ENCODE measurements at places on chromosomes 13 and 19.

GRCh38 chr13:113398963-113399754, 35.2 kb upstream of the GRTP1 start:
- no peak for DNase-seq

DNA sequence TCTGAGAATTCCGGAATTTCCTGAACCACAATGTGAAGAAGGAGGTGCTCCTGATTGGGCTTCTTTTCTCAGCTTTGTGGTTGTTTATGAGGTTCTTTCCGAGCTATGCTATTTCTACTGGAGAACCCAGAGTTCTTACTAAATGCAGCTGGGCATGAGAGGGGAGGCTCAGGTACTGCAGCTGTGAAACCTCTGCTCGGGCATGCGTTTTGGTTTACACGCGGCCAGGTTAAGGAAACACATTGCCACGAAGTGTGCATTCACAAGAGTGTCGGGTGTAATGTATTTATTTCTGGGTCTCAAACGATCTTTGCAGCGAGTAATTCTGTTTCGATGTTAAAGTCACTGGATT, 661 bp upstream of the MIR17HG start:
- peak; percentile 47 for DNase-seq

DNA sequence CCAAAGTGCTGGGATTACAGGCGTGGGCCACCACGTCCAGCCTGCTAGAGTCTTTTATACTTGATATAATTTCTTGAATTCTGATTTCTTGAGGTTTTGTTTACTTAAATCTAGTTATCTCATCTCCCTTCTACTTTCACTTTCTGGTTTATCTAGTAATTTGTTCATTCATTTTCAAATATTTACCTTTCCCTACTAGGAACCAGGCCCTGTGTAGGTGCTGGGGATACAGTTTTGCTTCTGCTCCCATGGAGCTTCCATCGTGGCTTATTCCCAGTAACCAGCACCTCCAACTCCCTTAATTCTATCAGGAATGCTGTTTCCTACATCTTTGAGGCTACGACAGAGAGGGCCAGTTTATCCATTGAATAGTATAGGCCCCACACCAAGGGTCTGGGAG, 24.1 kb upstream of the TRIM13 start:
- DNase-seq, result no peak

DNA sequence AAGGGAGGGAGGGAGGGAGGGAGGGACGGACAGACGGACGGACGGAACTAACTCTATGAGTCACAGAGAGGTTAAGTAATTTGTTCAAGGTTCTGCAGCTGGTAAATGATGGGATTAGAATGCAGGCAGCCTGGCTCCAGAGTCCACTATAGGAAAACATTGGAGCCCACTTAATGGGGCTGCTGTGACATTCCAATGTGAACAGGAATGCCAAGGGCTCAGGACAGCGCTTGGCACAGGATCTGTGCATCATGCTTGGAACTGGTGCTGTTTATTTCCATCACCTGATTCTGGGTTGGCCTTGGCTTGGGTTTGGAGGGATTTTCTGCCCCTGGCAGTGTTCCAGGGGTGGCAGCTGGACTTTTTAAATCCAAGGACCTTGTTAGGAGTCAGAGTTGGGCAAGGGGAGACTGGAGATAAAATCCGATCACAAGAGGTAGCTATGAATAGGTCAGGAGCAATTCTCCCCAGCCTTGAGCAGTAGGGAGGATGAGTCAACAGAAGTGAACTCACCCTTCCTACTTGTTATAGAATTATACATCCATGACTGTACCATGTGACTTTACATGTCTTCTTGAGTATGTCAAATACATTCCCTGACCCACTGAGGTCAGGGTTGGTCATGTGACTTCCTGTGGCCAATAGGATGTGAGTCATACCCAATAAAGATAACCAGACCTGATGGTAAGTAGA, 7.8 kb upstream of the HIF3A start:
- no peak for DNase-seq

DNA sequence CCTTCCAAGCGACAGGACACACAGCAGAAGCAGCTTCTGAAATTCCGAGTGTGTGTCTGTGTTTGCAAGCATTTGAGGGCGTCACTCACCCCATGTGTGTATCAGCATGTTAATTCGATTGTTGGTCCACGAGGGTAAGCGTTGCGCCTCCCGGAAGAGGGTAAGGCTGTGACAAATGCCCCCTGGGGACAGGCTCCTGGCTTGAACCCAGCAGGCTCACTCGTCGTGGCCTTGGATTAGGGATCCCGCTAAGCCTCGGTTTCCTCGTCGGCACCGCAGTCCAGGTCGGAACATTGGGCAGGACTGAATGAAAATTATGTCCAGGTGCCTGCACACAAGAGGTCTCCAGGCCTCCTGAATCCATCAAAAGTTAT, 606 bp upstream of the STXBP2 start:
- no peak for DNase-seq

- no peak for DNase-seq
Observed at GRCh38 chr13:113022391-113022744, 53.4 kb downstream of the MCF2L start.

GRCh38 chr13:18948664-18949488, 232.7 kb downstream of the TUBA3C start:
- DNase-seq, result no peak

DNA sequence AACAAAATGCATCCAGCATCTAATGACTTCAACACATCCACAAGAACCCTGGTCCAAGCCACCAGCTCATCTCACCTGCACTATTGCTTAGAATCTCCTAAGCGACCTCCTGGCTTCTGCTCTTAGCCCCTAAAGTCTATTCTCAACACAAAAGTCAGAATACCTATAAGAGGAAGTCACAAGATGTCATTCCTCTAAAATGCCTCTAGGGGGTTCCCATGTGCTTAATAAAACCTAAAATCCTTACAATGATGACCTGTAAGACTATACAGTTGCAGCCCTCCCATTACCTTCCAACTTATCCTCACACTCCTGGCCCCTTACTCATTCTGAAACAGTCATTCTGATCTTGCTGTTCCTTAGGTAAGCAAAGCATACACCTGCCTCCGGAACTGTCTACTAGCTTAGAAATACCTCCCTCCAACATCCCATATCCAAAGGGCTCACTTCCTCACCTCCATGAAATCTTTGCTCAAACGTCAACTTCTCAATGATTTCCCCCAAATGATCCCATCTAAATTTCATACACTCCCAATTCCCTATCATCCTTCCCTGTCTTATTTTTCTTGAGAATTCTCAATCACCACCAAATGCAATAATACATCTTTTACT, 10.0 kb downstream of the ATP7B start:
- peak; percentile 24 for DNase-seq

- no peak for DNase-seq
Observed at GRCh38 chr19:34452723-34453122, 24.5 kb downstream of the UBA2 start.

DNA sequence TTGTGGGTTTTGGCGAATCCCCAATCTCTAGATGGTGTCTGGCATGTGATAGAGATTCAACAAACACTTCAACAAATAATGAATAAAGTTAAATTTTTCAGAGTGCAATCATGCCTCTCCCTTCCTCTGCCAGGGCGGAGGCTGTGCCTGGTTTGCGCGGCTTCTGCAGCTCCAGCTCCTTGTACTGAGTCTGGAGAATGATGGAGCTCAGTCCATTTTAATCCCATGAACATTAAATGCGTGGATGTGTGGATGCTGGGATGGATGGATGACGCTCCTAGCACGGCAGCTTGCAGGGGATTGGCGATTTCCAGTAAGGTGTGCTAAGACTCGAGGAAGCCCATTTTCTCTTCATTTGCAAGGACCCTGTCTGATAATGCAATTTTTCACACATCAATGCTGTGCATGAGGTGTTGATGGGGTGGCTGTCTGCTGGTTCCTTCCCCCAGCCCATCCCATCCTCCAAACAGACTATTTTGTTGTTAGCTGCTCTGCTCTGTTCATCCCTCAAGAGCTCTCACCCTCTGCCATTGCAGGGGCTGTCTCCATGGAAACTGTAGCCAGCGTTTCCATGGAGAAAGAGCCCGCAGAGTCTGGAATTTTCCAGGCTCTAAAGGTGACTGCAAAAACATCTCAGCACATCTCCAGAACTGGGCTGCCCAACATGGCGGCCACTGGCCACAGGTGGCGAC, 92.6 kb upstream of the PEG3 start:
- no peak for DNase-seq

DNA sequence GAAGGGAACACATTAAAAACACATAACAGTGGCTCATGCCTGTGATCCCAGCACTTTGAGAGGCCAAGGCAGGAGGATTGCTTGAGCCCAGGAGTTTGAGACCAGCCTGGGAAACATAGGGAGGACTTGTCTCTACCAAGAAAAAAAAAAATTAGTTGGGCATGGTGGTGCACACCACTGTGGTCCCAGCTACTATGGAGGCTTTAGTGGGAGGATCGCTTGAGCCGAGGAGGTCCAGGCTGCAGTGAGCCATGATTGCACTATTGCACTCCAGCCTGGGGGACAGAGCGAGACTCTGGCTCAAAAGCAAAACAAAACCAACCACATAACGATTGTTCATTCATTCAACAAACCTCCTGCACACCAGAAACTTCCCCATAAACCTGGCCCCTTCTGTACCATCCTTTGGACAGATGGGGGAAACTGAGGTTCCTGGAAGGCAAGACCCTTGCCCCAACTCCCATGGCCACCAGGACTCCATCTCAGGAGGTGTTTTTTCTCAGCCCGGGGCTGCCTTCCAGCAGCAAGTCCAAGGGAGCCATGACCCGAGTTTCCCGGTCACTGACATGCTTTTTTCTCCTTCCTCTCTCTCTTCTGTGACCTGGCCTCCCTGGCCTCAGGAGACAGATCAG, 4.3 kb downstream of the FOSB start:
- DNase-seq, result no peak

DNA sequence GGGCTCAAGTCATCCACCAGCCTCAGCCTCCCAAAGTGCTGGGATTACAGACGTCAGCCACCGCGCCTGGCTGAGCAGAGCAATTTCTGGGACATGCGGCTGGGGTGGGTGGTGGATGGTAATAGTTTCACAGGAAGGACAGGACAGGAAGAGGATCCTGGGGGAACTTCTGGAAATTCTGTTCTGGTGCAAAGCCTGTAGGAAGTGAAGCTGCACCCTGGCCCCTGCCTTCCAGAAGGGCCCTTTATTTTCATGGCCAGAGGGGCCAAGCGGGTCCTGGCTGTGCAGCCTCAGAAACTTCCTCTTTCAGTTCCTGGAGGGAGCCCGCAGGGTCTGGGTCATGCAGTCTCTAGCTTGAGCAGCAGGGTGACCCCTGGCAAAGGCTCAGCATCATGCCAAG, 15.7 kb downstream of the FEM1A start:
- no peak for DNase-seq

- no peak for DNase-seq
Observed at GRCh38 chr13:55517312-55517711, 1623.4 kb upstream of the PRR20A start.

- DNase-seq, result no peak
Observed at GRCh38 chr13:72258340-72258981, 391.5 kb upstream of the DACH1 start.

- DNase-seq, result no peak
Observed at GRCh38 chr13:34376483-34376882, 558.5 kb downstream of the RFC3 start.

All from naive thymus-derived CD4-positive, alpha-beta T cell (primary cell).